ENCODE measurements at places on chromosomes 2 and 18.

DNA sequence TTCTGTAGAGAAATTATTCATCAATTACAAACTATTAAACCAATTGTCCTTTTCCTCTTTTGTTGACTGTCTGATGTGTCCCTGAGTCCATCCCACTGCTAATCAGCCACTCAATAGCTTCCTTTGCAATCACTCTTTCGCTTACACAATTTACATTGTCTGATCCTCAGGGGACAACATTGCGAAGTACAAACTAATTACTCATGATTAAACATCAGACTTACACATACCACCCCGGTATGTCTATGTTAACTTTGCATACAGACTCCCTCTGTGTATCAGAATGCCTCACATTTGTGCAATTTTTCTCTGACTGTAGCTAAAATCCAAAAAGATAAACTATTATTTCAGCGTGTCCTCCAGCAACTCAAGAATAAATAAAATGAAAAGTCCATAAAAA, 264.4 kb upstream of the REV1 start:
- DNase-seq, result no peak

- no peak for DNase-seq
Measured at GRCh38 chr18:22838639-22839277, 94.4 kb upstream of the RBBP8 start.

DNA sequence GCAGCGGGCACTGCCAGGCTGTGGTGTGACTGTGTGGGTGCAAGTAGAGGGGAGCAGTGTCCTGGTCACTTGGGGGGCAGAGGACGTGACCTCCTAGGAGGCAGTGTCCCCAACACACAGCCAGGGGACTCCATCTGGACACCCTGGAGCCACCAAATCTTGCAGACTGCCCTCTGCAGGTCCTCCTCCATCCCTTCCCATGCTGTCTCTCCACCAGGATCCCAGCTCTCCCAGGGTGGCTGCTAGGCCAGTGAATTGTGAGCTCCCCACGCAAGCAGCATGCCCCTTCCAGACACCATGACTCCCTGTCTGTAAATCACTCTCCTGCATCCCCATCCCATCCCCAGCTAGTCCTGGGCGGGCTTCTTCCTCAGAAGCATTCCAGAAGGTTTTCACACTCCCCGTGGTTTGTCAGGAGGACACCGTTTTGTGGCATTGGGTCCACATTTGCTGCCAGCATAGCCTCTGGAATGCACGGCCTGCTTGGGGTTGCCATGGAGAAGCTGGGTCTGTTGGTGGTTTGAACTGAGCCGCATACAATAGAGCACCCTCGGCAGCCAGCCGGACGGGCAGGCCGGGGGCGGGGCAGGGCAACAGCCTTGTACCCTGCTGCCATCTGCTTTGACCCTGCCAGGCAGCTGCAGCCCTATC, 210.7 kb downstream of the KLHL29 start:
- DNase-seq, result no peak

- DNase-seq, result no peak
Measured at GRCh38 chr2:173658946-173659371, 304.3 kb downstream of the CDCA7 start.

DNA sequence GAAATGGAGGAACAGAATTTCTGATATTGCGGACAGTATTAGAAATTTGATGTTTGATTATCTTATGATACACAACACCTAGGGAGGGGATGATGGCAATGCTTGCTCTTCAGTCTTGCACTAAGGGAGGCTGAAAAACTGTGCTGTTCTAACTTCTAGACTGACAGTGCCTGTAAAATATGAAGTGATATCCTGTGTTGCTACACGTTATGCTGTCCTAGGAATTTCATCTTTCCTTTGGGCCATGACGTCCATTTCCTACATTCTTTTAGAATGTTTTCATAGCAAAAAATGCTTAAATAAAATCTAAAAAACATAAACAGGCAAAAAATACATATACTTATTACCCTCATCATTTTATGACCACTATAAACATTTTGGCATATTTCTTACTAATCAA, 55.3 kb downstream of the OSBPL1A start:
- no peak for DNase-seq

- DNase-seq, result no peak
Measured at GRCh38 chr2:240325016-240326007, 110.2 kb upstream of the GPC1 start.

DNA sequence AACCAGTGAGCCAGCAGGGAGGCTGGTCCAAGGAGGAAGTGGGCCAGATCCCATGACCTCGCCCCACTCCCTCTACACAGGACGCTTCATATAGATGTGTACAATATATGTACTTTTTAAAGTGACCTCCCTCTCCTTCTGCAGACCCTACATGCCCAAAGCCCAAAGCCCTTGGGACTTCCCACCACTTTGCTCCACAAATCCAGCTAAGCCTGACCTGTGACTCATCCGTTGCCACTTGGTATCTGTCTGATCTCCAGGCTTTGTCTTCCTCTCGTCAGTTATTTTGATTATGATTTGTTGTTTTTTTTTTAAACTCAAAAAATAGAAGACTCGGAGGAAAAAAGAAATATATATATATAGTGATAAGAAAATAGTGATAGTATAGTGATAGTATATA, 470.8 kb downstream of the KCNJ3 start:
- DNase-seq, result no peak

DNA sequence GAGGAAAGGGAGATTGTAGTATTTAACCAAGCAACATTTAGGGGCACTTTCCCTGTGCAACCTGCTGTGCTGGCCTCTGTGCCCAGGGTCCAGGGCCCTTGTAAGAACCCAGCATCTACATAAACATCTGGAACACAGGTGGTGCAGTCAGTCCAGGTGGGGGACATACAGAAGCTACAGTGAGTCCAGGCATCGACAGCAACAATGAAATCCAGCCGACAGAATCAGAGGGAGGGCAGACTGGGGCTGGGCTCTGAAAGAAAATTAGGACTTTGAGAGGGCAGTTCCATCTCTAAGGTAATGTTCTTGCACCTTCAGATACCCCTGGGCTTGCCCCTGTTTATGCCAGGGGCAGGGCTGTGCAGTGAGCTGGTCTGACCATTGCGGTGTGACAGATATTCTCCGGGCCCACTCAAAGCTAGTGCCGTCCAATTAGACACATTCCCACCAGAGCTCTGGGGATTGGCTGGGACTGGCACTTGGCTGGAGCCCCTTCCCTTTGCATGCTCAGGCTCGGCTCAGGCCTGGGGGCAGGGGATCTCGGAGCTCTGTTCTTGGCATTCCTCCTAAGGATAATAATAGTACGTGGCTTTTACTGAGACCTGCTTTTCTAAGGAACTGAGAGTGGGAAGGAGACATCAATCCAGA, 5.4 kb downstream of the LBH start:
- DNase-seq, result no peak

GRCh38 chr2:194545978-194546377, 1111.0 kb upstream of the SLC39A10 start:
- DNase-seq, result no peak

GRCh38 chr18:22153428-22153827, 16.0 kb upstream of the GATA6 start:
- DNase-seq, result no peak

DNA sequence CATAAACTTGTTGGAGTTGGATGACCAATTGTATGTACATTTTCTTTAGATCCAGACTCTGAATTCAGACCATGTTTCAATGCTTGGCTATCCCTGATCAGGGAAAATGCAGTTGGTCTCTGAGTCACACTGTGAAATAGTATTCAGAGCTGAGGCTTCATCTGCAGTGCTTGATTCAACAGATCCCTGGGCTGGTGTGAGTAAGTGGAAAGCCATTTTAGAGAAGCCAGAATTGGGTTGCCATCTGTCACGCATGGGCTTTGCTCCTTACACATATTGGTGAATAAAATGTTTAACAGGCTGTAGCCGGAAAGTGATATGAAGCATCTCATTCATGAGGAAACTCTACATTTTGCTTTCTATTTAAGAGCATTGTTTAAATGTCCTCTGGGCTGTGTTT, 50.0 kb upstream of the ACYP2 start:
- DNase-seq, result no peak

DNA sequence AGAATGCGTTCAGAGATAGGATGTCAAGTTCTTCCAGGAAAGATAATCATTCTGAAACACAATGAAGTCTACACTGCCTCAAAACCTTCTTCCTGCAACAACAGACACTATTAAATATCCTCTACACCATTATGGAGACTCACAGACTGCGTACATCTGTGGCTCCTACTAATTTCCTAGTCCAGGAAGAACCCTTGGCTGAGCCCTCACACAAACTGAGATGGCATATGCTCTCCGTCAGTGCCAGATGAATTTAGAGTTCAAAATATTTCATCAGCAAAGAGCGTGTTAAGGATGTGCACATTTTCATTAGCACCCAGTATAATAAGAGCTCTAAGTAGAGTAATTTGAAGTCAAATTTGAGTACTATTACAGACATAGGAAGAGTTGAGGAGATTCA, 117.2 kb downstream of the TCF4 start:
- DNase-seq, result no peak

DNA sequence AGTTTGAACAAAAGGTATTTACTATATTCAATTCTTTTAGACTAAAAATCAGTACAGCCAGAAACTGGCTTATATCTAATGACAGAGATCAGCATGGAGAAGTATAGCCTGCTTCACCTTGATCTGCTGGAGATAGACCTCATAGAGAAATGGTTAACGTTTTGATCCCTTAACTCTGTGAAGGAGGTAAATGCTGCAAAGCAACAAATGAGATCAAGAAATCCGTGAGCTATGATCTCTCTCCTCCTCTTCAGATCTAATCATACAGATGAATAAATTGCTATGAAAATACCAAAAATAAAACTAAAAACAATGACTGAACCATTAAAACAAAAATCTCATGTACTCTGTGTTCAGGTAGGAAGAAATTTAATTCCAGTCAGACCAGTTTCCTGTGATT, 42.8 kb downstream of the KLHL14 start:
- no peak for DNase-seq

DNA sequence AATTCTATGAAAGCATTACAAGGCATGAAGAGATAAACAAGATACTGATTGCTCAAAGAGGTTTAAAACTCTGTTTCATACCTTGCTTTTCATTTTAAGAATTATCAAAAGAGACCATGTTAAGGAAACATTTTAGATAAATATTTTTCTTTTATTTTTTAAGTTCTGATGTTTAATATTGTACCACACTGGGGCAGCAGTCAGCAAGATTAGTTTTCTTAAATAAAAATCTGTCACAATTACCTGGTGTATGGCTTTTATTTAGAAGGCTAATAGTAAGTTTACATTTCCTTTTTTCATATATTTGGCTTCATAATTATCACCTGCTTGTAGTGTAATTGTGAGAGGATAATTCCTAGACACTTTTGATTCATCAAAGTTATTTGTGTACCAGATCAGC, 46.4 kb downstream of the ZNF804A start:
- no peak for DNase-seq

DNA sequence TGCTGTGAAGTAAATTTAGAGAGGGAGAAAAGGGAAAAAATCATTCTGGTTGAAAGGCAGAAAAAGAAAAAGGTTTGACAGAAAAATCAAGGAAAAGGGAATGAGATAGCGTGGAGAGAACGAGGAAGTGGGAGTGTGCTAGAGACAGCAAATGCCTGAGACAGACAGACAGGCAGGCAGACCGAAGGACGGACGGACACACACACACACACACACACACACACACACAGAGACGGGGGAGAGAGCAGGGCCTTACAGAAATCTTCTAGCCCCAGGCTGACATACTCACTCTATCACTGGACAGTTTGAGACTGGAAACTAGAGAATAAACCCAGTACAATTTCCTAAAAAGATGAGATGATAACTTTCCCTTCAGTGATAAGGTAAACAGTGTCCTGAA, 238.4 kb downstream of the ZNF521 start:
- DNase-seq, result no peak

DNA sequence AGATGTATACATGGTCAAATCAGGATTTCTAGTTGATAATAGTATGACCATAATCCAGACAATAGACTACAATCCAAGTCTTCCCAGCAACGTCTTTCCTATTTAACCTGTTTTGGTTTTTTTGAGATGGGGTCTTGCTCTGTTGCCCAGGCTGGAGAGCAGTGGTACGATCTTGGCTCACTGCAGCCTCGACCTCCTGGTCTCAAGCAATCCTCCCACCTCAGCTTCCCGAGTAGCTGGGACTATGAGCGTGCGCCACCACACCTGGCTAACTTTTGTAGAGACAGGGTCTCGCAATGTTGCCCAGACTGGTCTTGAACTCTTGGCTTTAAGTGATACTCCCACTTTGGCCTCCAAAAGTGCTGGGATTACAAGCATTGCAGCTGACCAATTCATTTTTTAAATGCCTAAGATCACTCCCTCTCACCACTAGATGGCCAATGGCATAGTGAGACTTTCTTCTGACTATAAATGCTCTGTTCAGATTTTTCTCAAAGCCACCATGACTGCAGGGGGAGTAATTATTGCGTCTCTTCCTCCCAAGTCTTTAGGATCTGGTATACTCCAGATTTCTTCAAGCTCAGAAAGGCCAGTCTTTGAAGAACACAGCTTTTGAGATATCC, 47.6 kb downstream of the HNRNPLL start:
- no peak for DNase-seq

GRCh38 chr18:10285283-10285640, 169.2 kb upstream of the APCDD1 start:
- DNase-seq, result no peak

- DNase-seq, result no peak
Measured at GRCh38 chr2:132668987-132669907, 758 bp downstream of the LYPD1 start.

- peak; percentile 16 for DNase-seq
Measured at GRCh38 chr2:98012561-98012991, 16.8 kb upstream of the TMEM131 start.

GRCh38 chr2:120819720-120820210, 84.1 kb downstream of the GLI2 start:
- no peak for DNase-seq

GRCh38 chr2:22485486-22485885, 899.5 kb upstream of the KLHL29 start:
- no peak for DNase-seq

DNA sequence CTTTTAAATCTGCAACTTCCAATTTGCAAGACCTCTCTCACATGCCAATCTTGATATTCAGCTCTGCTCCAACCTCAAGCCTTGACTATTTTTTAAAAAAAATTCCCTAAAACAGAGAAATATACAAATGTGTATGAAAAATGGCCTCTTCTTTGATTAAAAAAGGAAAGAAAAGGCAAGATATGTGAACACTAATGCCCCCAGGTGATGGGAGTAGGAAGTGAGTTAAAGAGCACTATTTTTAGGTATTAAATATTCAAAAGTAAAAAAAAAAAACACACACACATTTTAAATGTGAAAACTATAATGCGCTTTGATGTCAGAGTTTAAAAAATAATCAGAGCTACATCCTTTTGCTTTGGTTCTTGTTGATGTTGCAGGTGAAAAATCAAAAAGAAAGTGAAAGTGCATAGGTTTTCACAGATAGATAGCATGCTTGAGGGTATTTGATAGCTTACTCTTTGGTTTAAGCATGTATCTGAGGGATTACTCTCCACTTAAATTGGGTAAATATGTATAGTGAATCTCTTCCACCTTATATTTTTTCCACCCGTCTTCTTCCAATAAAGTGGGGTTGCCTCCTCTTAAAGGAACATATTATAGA, 406.0 kb upstream of the POU3F3 start:
- DNase-seq, result no peak

GRCh38 chr2:176385219-176385759, 116.0 kb downstream of the MTX2 start:
- no peak for DNase-seq

- DNase-seq, result no peak
Measured at GRCh38 chr2:98070081-98070480, 16.9 kb upstream of the VWA3B start.

All from activated T-cell treated with anti-CD3 and anti-CD28 coated beads for 24 hours (primary cell).